ENCODE measurements at places on chromosomes 6 and 20.

- no peak for DNase-seq
These were observed 52.9 kb downstream of the TRMT11 start for GRCh38 chr6:126039284-126039683.

DNA sequence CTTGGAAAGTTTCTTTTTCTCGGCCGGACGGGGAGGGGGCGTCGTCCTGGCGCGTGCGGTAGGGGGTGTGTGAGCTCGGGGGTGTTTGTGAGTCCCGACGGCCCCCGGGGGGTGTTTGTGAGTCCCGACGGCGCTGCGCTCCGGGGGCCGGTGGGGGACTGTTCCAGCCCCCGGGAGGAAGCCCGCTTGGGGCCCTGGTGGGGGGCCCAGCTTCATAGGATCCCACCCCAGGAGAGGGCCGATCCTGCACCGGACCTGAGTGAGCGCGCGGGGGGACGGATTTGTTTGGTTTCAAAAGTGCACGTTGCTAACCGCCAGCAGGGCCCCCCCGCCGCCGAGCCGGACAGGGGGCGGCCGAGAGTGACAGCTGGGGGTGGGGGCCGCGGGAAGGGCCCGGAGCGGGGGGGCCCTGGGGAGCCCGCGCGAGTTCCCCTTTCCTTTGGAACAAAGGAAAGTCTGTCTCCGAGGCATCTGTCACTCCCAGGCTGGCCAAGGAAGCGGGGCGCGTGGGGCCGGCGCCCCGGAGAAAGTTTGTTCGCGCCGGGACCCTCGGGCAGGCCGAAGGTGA, 485 bp downstream of the TGIF2 start:
- peak; percentile 26 for DNase-seq

- DNase-seq, result no peak
These were observed 85.8 kb downstream of the SLC35F1 start for GRCh38 chr6:117992856-117993255.

GRCh38 chr6:75296811-75297779, 12.5 kb upstream of the TMEM30A start:
- no peak for DNase-seq

- DNase-seq, result no peak
These were observed 559 bp downstream of the APMAP start for GRCh38 chr20:24991897-24992486.

DNA sequence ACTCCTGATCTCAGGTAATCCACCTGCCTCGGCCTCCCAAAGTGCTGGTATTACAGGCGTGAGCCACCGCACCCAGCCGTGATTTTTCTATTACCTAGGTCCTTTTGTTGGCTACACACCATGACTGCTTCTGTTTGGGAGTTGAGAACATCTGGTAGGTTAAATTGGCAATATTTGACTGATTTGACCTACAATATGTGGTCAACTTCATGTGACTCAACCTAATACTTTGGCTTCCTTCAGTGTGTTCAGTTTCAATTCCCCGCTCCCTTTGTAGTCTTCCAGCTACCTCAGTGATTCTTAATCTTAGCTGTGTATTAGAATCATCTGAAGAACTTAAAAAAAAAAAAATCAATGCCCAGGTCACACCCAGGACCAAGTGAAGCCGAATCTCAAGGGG, 47.4 kb downstream of the MYB start:
- no peak for DNase-seq

DNA sequence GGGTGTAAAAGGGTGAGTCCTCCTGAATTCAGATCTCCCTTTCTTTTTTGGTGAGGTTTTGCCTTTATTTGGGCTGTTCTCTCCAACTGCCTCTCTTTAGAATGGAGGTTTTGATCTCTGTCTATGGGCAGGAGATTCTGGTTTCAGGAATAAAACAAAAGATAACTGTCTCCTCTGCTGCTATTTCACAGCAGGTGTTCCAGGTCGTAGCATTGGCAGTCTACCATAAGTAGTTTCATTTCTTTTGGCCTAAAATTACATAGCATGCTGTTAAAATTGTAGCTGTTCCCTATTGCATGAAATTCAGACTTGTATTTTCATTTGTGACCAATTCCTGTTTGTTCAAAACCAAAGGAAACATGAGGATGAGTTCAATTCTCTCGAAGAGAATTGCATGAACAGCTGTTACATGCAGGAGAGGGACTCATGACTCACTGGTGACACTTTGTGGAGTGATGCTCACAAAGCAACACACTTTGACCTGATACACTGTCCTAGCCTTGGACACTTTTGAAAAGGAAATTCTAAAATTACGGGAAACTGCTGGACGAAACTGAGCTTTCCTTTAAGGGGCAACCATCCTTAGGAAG, 76.8 kb upstream of the SIRPG start:
- no peak for DNase-seq

DNA sequence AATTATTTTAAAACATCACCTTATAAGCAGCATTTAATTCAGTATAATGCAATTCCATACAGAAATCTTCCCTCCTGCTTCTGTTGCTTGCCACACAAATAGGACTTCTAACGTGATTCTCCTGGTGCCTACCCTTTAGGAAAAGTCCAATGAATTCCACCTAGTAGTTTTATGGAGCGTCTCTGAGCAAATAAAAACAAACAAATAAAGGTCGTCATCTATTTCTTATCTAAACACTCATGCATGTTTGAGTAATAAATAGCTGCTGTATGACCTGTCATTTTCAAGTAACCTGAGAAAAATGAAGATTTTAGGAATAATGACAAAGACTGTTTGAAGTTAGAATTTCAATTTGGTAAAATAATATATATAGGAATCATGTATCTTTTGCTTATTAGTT, 102.7 kb downstream of the BMP5 start:
- DNase-seq, result no peak

DNA sequence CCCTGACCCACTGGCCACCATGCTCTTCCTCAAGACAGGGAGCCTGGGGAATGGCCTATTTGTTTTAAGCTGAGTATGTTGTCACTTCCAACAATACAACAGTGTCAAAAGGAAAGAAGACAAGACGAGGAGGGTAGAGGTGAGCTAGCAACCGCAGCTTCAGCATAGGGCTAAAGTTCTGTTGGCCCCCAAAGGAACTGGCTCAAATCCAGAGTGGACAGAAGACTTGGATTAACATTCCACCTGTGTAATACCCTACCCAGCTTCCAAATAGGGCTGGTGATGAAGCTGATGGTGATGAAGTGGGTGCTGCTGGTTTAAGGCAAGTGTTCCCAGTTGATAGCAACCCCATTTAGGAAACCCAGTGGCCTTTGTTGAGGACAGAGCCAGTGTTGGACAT, 31.7 kb upstream of the KCNK5 start:
- no peak for DNase-seq

DNA sequence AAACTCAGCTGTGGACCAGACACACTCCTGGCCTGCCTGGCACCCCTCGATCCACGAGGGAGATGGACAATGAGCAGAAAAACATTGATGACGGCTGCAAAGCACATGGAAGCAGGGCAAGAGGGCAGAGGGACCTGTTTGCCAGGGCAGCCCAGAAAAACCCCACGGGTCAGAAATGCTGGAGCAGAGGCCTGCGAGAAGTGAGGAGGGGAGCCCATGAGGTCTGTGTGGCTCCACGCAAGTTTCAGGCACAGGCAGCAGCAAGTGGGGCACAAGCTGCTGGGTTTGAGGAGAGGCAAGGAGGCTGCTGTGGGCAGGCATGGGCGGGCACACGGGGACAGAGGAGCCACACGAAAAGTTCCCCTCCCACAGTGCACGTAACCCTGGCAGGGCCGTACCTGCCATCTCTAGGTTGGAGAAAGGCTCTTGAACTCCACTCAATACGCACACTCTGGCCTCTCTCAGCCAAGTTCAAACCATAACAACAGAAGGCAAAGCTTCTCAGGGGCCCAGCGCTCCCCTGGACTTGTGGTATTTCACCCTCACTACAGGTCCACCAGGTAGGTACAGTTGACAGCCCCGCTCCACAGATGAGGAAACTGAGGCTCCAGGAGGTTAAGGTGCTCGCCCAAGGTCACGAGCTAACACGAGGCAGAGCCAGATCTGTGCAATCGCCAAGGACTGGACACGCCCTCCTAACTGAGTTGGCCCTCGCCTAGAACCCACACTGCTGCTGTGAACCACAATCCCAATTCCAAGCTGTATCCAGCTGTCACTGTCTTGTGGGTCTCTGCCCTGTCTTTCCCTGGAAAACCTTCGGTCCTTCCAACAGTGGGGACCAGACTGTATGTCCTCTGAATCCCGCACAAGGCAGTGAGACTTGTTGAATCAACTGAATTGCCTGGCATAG, 108.2 kb downstream of the NOL4L start:
- no peak for DNase-seq

DNA sequence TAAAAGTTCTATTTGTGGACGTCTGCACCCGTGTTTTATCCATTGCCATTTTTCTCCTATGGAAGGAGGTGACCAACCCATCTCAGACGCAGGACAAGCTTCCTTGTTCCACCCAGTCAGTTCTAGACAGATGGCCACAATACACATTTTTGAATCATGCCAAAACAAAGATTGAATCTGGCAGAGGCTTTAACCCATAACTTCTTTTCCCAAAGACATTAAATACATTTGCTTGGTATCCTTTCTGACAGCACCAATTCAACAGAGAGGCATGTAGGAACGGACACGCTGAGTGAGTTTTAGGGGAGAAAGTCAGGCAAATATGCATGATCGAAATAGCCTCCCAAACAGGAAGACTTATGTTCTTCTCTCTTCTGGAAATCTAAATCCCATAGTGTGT, 552.7 kb upstream of the AGPAT4 start:
- DNase-seq, result no peak

DNA sequence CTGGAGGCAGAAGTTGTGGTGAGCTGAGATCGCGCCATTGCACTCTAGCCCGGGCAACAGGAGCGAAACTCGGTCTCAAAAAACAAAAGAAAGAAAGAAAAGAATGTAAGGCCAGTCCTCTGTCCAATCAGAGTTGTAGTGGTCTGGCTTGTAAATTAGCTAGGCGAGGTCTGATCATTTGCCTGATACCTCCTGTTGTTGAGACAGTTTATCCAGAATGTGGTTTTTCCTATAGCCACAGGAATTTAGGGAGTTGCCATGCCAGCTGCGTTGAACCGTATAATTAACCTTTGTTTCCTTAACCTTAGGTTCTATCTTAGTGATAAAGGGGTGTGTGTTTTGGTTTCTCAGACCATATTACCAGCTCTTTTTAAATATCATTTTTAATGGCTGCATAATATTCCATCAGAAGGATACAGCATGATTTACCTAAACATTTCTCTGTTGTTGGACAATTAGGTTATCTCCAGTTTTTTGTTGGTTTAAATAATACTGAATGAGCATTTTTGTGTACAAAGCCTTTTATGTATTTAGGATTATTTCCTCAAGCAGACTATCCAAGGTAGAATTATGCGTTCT, 11.7 kb upstream of the PPARD start:
- no peak for DNase-seq

GRCh38 chr20:48563191-48563870, 264.5 kb downstream of the PREX1 start:
- no peak for DNase-seq

DNA sequence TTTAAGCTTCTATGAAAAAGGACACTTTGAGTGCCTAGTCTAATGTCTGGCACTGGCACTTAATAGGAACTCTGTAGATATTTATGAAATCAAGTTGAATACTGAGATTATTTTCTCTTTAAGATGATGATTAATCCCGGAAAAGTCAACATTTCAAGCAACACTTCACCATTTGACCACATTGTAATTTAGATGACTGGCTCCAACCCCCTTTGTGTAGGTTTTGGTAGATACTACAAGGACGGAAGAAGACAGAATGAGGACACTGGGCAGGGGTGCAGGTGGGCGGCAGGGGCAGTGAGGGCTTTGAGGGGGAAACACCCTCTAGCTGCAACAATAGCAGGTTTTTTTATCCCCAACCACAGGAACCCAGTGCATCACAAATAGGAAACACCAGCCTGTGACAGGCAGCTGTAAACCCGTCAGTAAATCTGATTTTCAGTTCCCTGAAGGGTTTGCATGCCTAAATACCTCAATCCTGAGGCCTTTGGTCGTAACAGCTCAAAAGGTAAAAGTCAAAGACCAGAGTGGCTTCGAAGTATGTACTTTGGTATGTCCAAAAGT, 4.6 kb downstream of the DTNBP1 start:
- no peak for DNase-seq

DNA sequence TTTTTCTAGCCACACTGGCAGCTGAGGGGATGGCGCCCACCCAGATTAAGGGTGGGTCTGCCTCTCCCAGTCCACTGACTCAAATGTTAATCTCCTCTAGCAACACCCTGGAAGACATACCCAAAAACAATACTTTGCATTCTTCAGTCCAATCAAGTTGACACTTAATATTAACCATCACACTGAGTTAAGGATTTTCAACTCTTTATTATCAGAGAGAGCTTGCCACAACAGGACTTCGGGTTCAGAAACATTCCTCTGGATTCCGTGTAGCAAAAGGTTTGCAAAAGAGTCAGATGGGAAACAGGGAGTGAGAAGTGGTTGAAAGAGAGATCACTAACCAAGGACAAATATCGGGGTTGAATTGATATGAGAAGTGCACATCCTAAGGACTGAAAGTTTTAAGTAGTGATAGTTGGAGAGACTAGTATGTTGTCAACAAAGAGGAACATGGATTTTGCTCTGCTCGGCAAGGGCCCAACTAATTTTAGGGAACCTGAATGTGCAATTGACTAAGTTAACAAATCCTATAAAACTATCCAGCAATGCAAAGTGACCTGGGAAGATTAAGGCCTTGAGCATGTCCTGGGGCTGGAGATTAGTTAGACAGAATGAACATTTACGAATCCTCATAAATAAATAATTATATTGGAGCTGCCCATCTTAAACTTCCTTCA, 137.0 kb upstream of the TENT5A start:
- DNase-seq, result no peak

DNA sequence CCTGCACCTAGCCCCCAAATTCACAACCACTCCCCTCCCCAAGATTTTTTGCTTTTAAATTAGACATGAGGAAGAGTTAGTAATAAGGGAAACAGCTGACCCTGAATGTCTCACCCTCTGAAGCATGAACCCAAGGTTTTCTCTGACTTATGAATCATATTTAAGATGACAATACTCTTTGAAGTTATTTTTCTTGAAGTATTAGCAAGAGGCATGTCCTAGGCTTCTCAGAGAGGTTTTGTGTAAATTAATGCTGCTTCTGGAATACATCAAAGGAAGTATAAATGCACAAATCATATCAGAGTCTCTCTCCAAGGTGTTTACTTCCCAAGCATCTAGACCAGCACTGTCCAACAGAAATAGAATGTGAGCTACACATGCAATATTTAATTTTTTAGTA, 408.1 kb upstream of the MARCKS start:
- DNase-seq, result no peak

GRCh38 chr6:148983966-148984365, 237.1 kb downstream of the UST start:
- no peak for DNase-seq

GRCh38 chr6:4435981-4436445, 300.6 kb upstream of the ECI2 start:
- no peak for DNase-seq

DNA sequence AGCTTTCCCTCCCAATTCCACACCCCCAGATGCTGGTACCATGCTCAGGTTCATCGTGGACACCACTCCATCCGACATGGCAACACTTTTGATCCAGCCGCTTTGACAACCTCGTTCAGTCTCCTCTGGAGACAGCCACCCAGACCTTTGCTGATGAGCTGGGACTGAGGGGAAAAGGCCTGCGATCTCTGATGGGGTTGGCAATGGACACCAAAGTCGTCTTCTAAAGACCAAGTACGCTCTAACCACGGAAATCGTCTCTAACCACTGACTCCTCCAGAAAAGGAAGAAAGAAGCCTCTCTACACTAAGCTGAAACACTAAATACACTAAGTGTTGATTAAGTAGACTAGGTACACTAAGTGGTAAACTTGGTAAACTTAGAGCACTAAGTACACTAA, 26.1 kb upstream of the HLA-E start:
- DNase-seq, result no peak

GRCh38 chr6:84836366-84836765, 72.0 kb upstream of the TBX18 start:
- no peak for DNase-seq

GRCh38 chr20:19492116-19492515, 265.9 kb upstream of the RIN2 start:
- no peak for DNase-seq
